ENCODE measurements at places on chromosomes 1 and 21.

DNA sequence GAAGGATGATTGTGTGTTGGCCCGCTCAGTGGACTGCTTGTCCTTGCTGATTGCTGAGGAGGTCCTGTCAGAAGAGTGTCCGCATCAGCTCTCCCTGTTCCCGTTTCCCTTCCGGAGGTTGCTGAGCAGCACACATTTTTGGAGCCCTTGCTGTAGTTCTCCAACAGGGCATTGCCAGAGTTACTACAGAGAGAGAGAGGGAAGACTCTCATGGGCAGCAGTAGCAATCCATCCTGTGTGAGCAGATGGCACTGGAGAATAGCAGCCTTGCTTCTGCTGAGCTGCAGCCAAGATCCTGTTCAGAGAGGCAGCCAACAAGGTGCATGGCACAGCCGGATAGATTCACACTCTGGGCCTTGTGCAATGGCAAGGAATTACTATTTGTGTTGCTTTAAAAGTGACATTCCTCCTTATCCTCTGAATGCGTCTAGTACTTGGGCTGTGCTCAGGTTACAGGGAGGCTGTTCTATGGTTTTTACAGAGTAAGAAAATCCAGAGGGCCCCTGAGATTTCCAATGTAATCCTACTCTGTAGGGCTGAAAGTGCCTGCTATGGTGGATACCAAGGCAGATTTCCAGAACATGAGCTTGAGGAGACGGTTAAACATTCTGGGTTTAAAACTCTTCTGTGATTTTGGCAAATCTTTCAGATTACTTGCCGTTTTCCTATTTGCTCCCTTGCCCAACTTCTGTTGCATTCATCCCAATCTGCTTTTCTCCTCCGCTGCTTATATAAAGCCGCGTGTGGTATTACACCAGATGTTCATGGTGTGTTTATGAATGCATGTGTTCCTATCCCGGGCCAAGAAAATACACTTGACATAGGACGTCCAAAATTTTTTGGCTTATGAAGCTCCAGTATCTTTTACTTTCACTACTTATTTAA lies 27.4 kb downstream of the AK4 start:
- no peak for DNase-seq

GRCh38 chr1:223770621-223771315 lies 58.4 kb downstream of the CAPN2 start:
- DNase-seq, result no peak

GRCh38 chr1:182829285-182829932 lies 9.7 kb upstream of the DHX9 start:
- DNase-seq, result no peak

- DNase-seq, result peak; percentile 40
Measured at GRCh38 chr21:44949779-44950198, 10.0 kb downstream of the SLX9 start.

- DNase-seq, result peak; percentile 19
Measured at GRCh38 chr1:64864018-64864940, 102.1 kb downstream of the JAK1 start.

GRCh38 chr21:45041984-45042663 lies 32.3 kb upstream of the ADARB1 start:
- DNase-seq, result no peak

DNA sequence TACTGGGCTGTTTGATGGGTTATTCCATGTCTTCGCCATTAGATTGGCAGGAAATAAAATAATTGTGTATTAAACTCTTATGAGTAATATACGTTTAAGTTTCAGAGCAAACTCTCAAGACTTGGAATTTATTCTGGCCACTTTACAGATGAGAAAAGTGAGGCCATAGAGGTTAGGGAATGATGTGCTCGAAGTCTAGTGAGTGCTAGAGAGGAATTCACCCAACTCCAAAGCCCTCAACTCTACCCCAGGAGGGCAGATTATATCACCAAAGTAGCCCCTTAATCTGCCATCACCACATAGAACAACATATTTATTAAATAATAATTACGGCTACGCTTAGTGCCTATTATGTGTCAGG lies 440 bp upstream of the MUL1 start:
- no peak for DNase-seq

DNA sequence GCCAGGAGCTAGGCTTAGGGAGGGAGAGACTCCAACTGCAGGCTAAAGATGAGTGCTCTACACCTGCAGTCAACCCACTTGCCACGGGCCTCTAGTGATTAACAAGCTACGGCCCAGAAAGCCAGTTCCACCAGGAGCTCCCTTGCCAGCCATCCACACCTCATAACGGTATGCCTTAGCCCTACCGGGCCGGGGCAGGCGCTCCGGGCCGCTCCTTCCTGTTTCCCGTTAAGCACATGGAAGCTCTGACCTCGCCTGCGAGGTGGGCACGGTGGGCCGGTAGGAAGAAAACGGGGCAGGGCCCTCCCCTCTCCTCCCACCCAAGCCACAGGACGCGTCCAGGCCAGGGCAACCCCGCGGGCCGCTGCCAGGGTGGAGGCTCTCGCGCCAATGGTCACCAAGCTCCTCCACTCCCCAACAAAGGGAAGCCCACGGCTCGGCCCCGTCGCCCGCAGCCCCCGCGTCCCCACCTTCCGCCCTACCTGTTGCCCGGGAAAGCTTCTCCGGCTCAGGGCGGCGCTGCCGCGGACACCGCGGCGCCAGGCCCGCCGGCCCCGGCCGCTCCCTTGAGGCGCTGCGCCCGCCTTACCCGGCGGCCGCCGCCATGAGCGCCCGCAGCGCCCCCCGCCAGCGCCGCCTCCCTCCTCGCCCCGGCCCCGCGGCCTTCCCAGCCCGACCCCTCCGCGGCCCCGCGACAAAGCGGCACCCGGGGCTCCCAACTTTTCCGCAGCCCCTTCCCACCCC lies 627 bp downstream of the CERS2 start:
- no peak for DNase-seq

DNA sequence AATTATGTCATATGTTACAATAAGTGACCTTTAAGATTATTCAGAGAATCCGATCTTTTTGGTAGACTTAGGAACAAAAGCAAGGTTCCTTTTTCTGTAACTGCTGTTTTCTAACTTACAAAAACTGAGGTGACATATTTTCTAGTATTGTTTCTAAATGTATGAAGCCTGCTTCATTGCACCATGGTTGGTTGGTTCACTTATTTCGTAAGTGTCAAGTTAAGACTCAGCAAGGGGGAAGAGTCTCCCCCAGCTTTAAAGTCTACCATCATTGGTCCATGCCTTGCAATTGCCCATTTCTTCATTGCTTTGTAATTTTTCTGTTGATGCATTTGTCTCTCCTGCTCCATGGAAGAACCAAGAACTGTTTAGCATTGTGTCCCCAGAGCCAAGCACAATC lies 136.9 kb downstream of the DISC1 start:
- no peak for DNase-seq

DNA sequence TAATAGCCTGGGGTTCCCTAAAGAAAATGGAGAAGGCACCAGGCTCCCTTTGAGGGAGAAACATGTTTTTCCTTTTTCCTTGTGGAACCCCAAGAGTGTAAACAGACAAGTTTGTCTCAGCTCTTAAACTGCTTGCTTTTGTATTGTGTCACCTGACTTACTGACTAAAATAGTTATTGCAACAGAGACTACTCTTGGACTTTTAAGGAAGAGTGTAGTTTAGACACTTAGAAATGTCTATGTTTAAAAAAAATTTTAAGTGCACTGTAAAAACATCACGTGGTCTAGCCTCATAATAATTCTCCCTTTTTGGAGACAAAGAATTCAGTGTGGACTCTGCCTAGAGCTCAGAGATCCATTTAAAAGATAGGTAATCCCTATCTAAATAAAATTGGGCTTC lies 141.1 kb downstream of the TRIM33 start:
- no peak for DNase-seq

GRCh38 chr1:159973350-159973940 lies 19.4 kb upstream of the SLAMF9 start:
- DNase-seq, result no peak

DNA sequence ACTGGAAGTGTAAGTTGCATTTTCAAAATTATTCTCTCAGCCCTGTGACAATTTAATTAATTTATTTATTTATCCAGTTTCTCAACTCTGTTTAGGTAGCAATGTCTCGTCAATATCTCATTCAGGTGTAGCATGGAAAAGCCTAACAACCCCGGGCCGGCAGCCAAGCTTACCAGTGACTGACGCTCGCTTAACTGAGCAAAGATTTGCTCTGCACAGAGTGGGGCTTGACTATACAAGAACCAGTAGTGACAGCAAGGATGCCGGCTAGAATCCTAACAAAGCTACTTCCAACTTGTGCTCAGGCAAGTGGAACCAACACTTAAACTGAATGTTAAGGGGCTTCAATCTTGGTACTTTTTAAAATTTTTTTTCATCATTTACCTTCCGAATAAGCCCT lies 80.9 kb upstream of the ESRRG start:
- no peak for DNase-seq

DNA sequence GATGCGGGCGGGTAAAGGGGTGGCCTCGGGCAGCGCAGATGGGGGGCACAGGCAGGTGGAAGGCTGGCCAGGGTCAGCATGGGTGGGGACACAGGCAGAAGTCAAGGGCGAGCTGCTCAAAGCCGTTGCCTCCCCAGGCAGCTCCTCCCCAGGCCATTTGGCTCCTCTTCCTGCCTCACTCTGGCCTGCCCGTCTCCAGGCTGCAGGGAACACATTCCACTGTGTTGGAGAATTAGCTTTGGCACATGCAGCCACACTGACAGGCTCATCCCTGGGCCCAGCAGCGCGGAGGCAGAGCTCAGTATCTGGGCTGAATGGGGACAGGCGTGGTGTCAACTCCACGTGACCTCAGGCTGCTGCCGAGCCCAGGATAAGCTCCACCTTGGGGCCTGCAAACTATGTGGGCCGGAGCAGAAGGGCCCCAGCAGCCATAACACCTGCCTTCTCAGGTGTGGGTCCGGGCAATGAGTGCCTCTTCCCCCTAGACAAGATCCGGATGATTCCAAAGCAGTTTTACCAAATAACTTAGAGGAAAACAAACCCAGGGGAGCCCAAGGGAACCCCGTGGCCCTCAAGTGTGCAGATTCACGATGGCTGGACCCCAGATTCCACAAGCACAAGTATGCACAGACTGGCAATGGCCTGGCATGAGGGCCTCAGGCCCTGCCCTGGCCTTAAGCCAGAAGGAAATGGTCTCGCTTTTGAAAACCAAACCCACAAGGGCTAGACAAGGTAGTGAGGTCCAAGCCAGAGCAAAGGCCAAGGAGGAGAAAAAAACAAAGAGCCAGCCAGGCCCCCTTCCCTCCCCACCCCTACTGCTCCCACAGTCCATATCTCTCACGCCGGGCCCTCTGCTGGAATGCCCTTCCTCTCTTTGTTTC lies 40.2 kb downstream of the HSPG2 start:
- no peak for DNase-seq

- DNase-seq, result no peak
Measured at GRCh38 chr1:22780696-22781095, 70.1 kb downstream of the EPHB2 start.

GRCh38 chr1:9347095-9347850 lies 54.6 kb downstream of the SPSB1 start:
- DNase-seq, result no peak

DNA sequence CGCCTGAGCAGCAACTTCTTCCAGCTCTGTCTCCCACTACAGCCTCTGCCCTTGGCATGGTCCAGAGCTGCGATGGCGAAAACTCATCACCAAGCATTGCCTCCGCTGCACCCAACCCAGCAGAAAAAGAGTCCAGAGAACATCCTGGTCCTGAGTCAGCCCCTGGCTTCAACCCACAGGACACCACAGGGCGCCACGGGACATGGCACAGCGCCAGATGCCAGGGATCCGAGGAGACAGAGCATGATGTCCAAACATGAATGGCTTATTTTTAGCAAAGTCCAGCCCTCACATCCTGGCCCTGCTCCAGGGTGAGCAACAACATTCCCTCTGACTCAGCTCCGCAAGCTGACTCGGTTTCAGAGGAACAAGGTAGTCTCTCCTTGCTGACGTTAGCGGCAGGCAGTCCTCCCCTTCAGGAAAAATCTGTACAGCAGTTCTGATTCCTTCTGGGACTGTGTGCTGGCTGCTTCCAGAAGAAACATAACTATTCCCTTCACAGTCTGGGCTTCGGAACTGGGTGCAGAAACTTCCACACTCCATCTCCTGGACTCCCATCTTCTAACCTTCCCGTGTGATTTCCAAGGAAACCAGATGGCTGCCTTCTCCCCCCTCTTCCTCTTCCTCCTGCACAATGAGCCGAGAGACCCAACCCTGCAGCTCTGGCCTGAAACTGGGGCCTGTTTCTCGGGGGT lies 131.3 kb downstream of the TOMM20 start:
- no peak for DNase-seq

- no peak for DNase-seq
Measured at GRCh38 chr1:178031856-178032320, 62.0 kb upstream of the RASAL2 start.

DNA sequence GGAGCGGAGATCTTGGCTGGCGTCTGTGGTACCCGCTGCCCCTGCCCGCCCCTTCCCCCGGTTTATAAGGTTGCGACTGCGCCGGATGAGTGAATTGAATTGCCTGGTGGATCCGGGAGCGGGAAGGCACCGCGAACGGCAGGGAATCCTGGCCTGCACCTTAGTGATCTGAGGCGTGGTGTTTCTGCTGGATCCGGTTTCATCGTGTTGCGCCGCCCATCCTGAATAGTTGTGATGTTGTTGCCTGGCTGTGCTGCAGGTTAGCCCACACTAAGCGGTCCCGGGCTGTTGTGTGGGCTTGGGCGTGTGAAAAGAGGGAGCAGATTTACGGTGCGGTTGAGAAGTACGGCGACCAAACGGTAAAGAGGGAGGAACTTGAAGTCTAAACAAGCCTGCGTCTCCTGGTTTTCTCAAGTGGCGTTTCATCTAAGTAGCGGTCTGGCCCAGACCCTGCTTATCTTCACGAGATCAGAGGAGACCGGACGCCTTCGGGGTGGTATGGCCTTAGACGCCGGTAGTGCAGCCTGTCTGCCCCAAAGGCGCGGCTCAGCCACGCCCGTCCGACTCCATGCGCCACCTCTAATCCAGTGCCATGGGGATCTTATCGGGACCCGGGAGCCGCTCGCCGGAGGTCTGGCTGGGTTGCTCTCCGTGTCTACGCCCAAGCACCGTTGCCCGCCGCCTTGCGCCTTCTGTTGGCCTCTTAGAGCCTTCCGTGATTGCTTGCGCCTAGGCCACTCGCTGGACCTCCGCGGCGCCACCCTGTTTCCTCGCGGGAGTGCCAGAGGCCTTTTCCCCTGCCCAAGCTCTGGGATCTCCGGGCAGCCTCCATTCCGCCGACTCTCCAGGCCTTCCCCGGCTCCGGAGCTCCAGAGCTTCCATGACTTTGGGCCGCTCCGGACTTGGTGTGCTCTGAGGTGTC lies 87.5 kb upstream of the RHOU start:
- DNase-seq, result no peak

Measured in stimulated activated CD8-positive, alpha-beta memory T cell treated with anti-CD3 and anti-CD28 coated beads, Interleukin-4, amount 100 ng/mL, for 4 hours (primary cell).